ENCODE measurements at places on chromosomes 3 and 15. TPM values are rescaled to one million over a fixed set of nuclear protein-coding genes. Genes with fewer than 3 reads are reported as not detected.

Gene PLS1
- total RNA-seq: 6.0 TPM

Gene ESYT3
- total RNA-seq: 0.36 TPM

Gene EIF1B
- 17.0 TPM for total RNA-seq

Gene SMAD6
- total RNA-seq: 0.69 TPM

Gene CCDC174
- total RNA-seq: 13.1 TPM

Gene LTK
- total RNA-seq: not detected

All from melanocyte of skin (primary cell).